ENCODE measurements at places on chromosomes 4 and X. TPM values are rescaled to one million over a fixed set of nuclear protein-coding genes. Genes with fewer than 3 reads are reported as not detected.

GRCh38 chrX:1661048-1661921, 46.4 kb downstream of the ASMT start:
- no peak for DNase-seq

GRCh38 chrX:13816643-13817627, at the start of gene GPM6B:
Gene GPM6B (minus strand): TSS chrX:13817093. CDS start chrX:13816904, 189 bp downstream.
- DNase-seq = no peak

DNA sequence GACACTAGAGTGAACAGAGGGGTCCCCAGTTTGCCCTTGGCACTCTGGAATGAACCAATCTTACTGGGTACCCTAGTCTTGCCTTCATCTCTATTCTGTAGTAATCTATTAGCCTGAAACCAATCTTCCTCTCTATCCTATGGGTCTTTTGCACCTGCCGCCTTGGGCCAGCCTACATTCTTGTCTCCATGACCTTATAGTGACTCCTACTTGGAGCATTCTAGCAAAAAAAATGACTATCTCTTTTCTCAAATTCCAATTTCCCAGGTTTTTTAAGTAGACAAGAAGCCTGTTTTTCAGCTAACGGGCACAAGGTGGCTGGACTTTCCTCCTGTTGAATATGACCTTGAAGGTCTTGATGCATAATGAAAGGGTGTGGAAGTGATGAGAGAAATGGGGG, 568.7 kb downstream of the TRAM1L1 start:
- DNase-seq = no peak

GRCh38 chr4:147351083-147351787, 129.7 kb upstream of the EDNRA start:
- no peak for DNase-seq

DNA sequence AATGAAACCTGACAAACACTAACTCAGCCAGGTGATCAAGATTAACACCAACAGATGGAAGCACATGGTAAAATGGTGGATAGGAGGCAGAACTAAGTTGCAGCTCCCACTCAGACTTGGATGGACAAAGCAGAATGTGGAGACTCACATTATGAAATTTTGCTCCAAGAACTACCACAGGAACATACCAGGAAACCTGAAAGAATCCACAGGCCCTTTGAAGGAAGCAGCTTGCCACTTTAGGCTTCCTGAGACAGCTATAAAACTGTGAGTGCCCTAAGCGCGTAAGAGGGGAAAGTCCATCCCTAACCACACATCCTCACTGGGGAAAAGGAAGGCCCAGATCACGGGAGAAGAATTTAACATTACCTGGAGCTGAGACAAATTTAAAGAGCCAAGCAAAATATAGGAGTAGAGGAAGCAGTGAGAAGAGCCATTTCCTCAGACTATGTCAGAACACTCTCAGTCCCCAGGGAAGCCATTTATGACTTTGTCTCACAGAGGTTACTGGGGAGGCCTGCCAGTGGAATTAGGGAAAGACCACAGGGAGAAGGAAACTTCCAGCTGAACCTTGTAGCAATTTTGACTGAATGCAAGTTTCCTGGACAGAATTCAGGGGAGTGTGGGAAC, 224.5 kb downstream of the TEX13C start:
- DNase-seq = no peak

The SOX3 gene
- total RNA-seq = not detected

DNA sequence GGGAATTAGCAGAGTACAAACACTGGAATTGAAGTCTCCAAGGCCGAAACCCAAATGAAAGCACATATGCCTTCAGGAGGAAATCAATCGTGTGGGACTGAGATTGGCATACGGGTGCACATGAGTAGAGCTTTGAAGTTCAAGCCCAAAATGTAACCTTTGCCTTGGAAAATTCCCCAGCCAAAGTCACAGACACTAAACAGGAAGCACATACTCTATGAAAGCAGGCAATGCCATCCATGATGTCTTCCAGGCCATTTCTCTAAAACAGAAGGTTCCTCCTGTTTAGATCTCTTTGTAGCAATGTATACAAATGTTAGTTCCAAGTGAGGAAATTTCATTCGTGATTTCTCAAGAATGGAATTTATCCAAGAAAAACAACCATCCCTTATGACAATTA, 162.5 kb downstream of the COL4A6 start:
- DNase-seq = no peak

GRCh38 chrX:43627147-43627546, 29.0 kb upstream of the MAOA start:
- DNase-seq = no peak

The ESX1 gene
- not detected for total RNA-seq

The PDCL2 gene
- total RNA-seq = not detected

The NLRP2B gene
- not detected for total RNA-seq

GRCh38 chrX:46179748-46180147, 365.5 kb downstream of the ZNF674 start:
- no peak for DNase-seq

GRCh38 chr4:73021634-73022033, 47.9 kb downstream of the COX18 start:
- no peak for DNase-seq

The ADGRL3 gene
- 2.5 TPM for total RNA-seq

DNA sequence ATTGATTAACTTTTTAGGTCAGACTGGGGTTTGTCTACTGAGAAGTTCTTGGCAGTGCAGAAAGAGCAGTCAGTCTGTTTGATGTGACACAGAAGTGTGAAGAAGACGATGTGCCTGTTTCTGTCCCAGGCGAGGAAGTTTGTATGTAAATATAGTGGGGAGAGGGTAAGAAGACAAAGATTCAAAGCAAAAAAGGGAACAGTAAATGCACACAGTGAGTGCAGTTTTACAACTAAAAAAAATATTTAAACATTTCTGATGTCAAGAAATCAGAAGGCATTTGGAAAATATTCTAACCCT, 264.9 kb downstream of the RAPGEF2 start:
- DNase-seq = no peak

The H2BW2 gene
- total RNA-seq = not detected

GRCh38 chr4:154529728-154530519, 20.3 kb downstream of the PLRG1 start:
- no peak for DNase-seq

GRCh38 chr4:2545321-2546013, 9.0 kb downstream of the FAM193A start:
- no peak for DNase-seq

- DNase-seq = no peak
Observed at GRCh38 chr4:40206426-40206825, 9.6 kb downstream of the RHOH start.

- DNase-seq = no peak
Observed at GRCh38 chr4:54495091-54495490, 162.7 kb upstream of the KIT start.
